ENCODE measurements at places on chromosomes 13 and 19. TPM values are rescaled to one million over a fixed set of nuclear protein-coding genes. Genes with fewer than 3 reads are reported as not detected.

GRCh38 chr13:100039740-100040139, 49.2 kb upstream of the PCCA start:
- no peaks in the 10 kb centered on the region for H3K27me3 ChIP-seq
- peak overlapping the region; percentile 18 for H3K4me3 ChIP-seq
- DNase-seq: no peak
- H3K27ac ChIP-seq: peak overlapping the region; percentile 12
- H3K4me1 ChIP-seq: peaks cover 14% of the 10 kb centered on the region

URAD gene
- not detected for total RNA-seq

DNA sequence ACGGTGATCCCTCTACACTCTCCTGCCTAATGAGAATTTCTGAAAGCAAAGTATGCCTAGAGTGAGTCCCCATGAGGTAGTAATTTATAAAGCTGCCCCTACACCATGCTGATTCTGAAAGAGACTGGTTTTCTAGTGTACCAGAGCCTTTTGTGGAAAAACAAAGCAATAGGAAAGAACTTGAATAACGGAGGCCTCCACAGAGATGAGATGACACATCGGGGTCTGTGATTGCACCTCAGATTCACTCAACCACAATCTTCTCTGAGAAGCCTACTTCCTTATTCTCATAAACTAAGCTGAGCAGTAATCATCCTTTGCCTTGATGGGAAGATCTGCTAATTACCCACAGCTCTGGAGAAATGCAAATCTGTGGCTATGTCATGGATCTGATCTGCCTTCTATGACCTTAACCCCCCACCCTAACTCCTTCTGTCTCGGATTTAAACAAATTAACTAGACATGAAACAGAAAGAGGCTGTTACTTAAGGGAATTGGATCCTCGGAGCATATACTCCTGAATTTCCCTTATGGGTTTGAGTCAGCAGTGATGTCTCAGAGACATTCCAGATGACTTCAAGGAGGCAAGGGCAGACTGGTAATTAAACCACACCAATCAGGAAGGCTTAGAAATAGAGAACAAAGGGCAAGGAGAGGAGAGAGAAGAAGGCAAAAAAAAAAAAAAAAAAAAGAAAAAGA, 128.0 kb downstream of the DCT start:
- peaks cover 13% of the 10 kb centered on the region for H3K4me1 ChIP-seq
- H3K27me3 ChIP-seq: no peaks in the 10 kb centered on the region
- H3K27ac ChIP-seq: no peak overlapping the region
- DNase-seq: no peak
- H3K36me3 ChIP-seq: peaks cover 18% of the 10 kb centered on the region

GRCh38 chr13:94419304-94419924, 60.1 kb downstream of the DCT start:
- no peak overlapping the region for H3K4me3 ChIP-seq
- H3K27ac ChIP-seq: no peak overlapping the region
- no peaks in the 10 kb centered on the region for H3K4me1 ChIP-seq
- no peak for DNase-seq
- peaks cover 18% of the 10 kb centered on the region for H3K27me3 ChIP-seq

DNA sequence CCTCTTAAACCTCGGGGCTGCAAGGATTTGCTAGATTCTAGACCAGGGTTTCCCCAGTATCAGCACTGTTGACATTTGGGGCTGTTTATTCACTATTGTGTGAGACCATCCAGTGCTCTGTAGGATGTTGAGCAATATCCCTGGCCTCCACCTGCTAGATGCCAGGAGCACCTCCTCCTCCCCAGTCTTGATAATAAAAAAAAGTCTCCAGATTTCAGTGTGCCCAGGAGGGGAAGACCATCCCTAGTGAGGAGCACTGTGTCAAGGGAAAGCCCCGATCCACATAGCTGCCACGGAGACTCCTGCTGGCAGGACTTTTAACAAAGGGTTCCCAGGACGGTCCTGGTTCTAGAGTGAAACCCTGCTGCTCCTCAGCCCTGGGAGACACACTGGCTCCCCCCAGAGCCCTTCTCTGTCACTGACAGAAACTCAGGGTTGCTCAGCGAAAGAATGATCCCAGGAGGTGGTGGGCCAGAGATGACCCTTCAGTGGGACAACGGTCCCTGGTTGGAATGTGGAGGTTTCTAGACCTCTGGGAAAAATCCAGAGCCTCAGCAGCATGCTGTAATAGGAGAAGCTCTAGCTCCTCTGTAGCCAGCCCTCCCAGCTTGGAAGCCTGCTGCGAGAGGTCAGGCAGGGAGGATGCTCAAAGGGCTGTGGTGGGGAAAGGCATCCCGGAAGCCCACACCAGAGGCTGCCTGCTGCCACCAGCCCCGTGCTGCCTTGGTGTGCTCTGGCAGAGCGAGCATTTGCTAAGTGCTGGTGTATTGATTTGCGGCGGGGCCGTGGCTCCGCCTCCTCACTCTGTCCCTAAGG, 20.3 kb downstream of the LYL1 start:
- H3K36me3 ChIP-seq: peaks cover 25% of the 10 kb centered on the region
- peaks cover 8% of the 10 kb centered on the region for H3K27me3 ChIP-seq
- peak; percentile 95 for DNase-seq
- peaks cover 56% of the 10 kb centered on the region for H3K4me1 ChIP-seq
- peak overlapping the region; percentile 91 for H3K27ac ChIP-seq
- H3K4me3 ChIP-seq: no peak overlapping the region

ZNF471 gene
- not detected for total RNA-seq

DNA sequence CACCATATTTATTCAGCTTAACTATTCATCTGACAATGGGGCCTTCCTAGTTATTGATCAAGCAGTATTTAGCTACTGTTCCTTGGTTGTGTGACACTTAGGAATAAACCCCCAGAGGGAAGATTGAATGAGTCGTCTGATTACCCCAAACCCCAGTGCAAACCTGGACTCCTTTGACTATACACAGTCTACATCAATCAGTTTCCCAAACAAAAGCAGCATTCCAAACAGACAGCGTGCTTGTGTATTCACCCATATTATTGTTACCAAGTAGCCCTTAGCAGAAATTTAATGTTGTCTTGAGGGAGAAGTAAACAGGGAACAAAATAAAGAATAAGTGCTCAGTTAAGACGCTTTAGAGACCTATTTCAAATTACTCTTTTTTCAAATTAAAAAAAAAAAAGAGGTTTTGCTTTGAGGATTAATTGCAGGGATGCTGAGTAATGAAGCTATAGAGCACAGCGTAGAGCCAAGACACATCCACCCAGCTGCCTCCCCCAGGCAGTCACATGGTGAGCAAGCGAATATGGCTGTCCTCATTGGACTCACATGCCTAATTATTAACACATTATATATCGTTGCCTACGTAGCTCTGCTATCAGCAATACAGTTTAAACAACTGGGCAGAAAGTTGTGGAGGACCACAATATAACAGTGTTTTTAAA, 14.7 kb upstream of the B3GLCT start:
- no peaks in the 10 kb centered on the region for H3K4me1 ChIP-seq
- H3K27ac ChIP-seq: no peak overlapping the region
- no peak overlapping the region for H3K4me3 ChIP-seq
- no peaks in the 10 kb centered on the region for H3K36me3 ChIP-seq
- peaks cover 7% of the 10 kb centered on the region for H3K27me3 ChIP-seq

DNA sequence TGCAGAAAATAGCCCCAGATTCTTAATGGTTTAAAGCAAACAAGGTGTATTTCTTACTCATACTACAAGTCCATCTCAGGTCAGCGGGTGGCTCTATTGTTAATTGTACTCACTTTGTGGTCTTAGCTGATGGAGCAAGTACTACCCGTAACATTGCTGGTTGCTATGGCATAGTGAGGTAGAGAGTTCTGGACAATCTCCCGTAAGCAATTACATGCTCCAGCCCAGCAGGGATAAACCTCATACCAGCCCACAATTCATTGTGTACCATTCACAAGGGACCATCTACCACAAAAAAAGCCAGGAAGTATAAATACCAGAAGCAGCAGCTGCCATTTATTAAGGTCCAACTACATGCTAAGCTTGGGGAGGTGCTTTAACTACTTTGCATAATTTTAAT, 167.1 kb downstream of the PCDH9 start:
- H3K4me3 ChIP-seq: no peak overlapping the region
- no peak for DNase-seq
- H3K36me3 ChIP-seq: no peaks in the 10 kb centered on the region
- H3K27me3 ChIP-seq: no peaks in the 10 kb centered on the region
- H3K27ac ChIP-seq: no peak overlapping the region
- H3K4me1 ChIP-seq: peaks cover 7% of the 10 kb centered on the region

DNA sequence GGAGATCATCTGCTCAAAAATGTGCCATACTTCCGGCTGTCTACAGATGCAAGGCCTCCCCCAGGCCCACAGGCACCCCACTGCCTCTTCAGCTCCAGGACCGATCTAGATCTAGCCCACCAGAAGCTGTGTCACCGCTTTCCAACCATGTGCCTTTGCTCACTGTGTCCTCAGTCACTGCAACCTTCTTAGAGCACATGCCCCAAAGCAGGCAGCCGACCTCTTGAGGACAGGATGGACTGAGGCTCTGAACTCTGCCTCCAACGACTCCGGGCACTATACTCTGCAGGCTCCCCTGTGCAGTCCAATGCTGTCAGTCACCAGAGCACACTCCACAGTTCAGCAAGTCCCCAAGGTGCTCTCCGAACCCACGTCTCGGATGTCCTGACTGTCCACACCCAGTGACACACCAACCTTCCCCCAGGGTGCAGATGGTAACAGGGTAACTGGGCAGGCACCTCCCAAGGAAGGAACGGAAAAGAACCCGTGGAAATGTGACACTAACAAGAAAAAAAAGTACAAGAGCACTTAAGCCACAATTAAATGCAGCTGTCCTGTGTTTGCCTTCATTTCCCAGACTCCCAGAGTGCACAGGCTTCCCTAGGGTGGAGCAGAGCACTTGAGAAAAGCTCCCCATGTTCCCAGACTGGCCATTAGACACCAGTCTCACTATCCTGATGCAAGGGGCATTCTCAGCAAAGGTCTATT, 4.8 kb downstream of the STK24 start:
- no peaks in the 10 kb centered on the region for H3K27me3 ChIP-seq
- H3K4me3 ChIP-seq: peak overlapping the region; percentile 64
- no peak for DNase-seq
- peaks cover 19% of the 10 kb centered on the region for H3K36me3 ChIP-seq
- peaks cover 74% of the 10 kb centered on the region for H3K4me1 ChIP-seq
- H3K27ac ChIP-seq: peak overlapping the region; percentile 93

GRCh38 chr13:75818179-75818967, 182.2 kb downstream of the LMO7 start:
- H3K4me1 ChIP-seq: peaks cover 4% of the 10 kb centered on the region
- H3K36me3 ChIP-seq: peaks cover 23% of the 10 kb centered on the region
- DNase-seq: no peak
- H3K27me3 ChIP-seq: no peaks in the 10 kb centered on the region

DNA sequence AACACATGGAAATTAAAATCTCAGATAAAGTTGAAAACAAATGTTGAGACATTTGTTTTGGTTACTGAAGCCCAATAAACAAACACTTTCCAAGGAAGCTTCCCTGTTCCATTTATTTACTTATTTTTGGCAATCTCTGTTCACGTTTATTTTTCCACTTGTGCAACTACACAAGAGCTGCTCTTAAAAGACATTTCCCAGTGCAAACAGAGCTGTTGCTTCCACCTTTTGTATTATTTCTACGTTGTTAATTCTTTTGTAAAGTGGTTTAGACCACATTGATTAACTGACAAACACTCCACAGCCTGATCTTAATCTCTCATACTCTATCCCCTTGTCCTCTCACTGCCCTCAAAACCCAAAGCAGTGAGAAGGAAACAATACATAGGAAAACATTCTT, 757.6 kb downstream of the LIG4 start:
- H3K27ac ChIP-seq: peak overlapping the region; percentile 56
- peaks cover 51% of the 10 kb centered on the region for H3K4me1 ChIP-seq
- H3K36me3 ChIP-seq: peaks cover 4% of the 10 kb centered on the region
- no peak overlapping the region for H3K4me3 ChIP-seq

MUC16 gene
- total RNA-seq: not detected

- H3K27me3 ChIP-seq: no peaks in the 10 kb centered on the region
- no peak overlapping the region for H3K4me3 ChIP-seq
- peak overlapping the region; percentile 97 for H3K27ac ChIP-seq
- no peak for DNase-seq
Measured at GRCh38 chr19:866769-867300, 7.4 kb downstream of the CFD start.

FUT6 gene
- not detected for total RNA-seq

Measured in osteocyte (in vitro differentiated cells).